NCI-H2227 treated with DMSO at 0.1 percent for 48 hours (cell line): ENCODE measurements at places on chromosomes 6 and 20.
A peak's percentile ranks its signal among the peaks of the same experiment; 100 is the strongest.

DNA sequence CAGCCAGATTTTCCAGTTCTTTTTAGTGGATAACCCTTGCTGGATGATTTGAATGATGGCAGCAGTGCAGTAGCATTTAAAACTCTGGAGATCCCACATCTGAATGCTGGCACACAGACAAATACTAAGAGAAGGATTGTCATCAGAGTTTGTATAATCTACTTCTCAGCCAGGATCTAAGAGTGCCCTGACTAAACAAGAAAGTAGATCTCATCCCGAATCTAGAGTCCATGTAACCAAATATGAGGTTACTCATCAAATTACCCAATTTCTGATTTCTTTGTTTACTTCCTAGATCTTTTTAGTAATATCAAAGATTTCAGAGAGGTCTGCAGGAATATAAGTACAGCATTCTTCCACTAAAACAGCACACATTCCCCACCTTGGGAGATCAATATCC, 7.8 kb downstream of the TMC2 start:
- no peak for DNase-seq

DNA sequence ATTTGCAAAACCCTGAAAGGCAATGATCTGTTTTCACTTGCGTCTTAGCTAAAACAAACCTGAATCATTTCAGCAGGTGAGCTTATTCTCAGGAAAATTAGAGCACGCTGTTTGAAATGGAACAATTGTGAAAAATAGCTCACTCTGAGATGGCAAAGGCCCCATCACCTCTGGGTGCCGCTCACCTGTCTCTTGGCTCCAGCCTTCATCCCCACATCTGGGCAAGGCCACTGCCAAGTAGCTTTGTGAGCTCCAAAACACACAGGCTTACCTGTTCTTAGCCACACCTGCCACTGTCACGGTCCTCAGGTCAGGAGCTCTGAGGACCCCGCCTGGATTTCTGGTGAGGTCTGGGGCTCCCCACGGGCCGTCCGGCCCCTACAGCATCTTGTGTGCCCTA, 66.7 kb downstream of the SMOC2 start:
- DNase-seq: no peak

DNA sequence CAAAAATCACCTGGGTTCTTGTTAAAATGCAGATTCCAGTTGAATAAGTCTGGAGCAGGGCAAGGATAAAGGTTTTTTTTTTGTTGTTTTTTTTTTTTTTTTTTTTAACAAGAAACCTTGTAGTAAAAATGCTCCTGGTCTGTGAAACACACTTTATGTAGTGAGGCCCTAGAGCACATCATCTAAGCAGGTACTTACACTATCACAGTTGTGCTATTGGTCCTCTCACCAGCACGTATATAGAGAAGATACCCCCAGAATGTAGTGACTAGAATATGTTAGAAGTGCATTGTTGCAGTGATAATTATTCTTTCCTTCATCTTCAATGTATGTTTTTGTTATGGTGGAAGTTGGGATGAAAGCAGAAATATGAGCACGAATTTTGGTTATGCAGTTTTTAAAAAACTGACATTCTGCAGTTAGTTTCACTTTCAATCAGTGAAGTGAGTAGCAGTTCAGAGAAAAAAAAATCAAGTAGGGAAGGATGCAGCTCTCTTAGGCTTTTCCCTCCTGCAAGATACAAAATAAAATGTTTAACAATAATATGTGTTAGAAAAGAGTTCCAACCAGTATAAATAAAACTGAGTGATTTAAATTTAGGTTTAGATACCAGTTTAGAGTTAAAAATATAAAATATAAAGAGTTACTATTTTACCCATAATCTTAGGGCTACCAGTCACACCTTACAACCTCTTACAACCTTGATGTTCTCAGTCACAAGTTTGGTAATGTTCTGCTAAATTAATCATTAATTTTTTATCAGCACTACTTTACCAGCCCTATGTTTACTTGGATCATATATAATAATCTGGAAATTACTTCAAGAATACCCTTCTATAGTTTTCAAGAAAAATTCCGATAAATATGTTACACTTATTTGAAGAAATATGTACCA, 9.2 kb upstream of the DEFB113 start:
- no peak for DNase-seq

GRCh38 chr20:9137001-9137400, 68.1 kb downstream of the PLCB4 start:
- DNase-seq: no peak

DNA sequence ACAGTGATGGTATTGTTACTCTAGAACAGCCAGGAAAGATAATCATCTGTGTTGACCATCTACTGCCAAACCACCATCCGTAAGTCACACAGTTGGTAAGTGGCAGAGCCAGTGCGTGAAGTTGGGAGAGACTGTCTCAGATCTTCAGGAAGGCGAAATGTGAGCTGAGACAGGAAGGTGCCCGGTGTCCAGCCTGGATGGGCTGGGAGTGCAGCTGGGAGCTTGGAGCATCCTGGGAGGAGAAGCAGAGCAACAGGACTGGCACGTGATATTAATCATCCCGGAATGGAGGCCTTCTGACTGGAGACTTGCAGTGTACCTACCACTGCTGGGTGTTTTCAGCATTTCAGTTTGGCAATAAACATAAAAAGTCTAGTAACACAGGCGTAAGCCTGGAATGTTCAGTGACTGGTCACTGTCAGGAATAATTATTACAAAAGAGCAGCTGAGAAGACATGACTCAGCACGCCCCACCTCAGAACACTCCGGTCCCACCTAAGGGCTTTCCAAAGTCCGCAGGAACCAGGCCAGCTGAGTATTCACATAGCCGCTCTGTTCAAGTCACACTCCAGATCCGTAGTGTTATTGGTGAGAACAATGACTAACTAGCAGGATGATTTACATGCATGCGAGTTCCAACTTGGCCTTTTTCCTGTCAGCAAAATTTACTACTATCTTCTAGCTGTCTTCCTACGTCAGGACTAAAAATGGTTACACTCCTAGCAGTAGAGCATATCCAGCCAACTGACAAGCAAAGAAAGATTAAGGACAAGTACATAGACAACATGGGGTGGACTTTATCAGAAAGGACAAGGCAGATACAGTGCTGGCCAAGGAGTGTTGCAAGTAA, 45.1 kb upstream of the PNRC1 start:
- DNase-seq: no peak

GRCh38 chr6:14286144-14286543, 168.6 kb downstream of the CD83 start:
- DNase-seq: no peak

GRCh38 chr6:163530406-163530805, 115.9 kb downstream of the QKI start:
- DNase-seq: no peak

GRCh38 chr20:44447827-44448419, 27.8 kb upstream of the TTPAL start:
- DNase-seq: no peak

- DNase-seq: no peak
Measured at GRCh38 chr6:130610303-130610702, 216.9 kb upstream of the SMLR1 start.

DNA sequence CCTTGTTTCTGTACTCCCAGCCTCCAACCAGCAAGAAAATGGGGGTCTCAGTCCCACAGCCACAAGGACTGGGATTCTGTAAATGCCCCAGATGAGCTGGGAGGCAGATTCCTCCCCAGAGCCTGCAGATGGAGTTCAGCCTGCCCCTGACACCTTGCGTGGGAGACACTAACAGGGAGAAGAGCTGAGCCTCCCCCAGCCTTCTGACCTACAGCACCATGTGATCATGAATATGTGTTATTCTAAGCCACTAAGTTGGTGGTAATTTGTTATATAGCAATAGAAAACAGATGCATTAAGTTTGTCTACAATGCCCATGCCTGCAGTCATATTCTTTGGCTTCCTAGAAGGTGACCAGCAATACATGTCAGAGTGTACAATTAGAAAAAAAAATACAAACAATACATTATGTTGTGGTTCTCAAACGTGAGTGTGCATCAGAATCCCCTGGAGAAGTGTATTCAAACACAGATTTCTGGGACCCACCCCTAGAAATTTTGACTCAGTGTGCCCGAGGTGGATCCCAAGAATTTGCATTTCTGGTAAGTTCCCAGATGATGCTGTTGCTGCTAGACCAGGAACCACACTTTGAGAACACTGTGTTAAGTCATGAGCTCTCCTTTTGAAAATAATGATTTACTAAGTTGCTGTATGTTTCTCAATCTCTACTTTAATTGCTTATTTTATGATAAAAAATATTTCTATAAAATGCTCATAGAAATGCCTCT, 39.9 kb downstream of the SLC22A3 start:
- DNase-seq: no peak

- no peak for DNase-seq
Measured at GRCh38 chr6:123117145-123117908, 121.3 kb downstream of the CLVS2 start.

DNA sequence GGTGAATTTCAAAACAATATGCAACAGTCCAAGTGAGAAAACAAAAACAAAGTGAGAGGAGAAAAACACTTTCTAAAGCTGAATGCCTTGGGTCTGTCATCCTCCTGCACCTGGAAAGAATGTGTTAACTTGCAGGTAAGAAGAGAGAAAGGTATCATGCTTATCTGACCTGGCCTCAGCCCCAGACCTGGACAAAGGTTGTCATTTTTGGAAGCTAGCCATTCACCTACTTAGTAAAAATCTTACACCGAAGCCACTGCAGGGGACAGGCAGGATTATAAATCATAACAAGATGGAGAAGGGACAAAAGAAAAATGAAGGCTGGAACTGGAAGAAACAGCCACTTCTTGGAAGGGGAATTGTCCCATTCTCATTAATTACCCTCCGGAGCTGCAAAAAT, 69.4 kb downstream of the GFOD1 start:
- DNase-seq: no peak

GRCh38 chr6:144477396-144477795, 192.3 kb downstream of the UTRN start:
- DNase-seq: no peak

DNA sequence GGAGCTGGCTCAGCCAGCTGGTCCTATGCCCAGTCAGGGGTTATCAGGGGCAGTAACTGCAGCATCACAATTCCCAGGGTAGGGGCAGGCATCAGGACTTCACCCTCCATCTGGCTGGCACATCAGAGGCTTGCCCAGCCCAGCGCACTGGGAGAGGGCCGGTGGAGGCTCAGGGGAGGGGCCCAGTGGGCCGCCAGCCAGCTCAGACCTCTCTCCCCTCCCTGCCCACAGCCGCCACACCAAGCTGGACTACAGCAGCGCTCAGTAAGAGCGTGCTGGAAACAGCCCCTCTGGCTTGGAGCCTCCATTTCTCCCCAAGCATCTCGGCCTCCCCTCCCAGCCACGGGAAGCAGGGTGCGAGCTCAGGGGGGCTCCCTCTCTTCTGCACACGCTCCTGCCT, 22.0 kb downstream of the ADA start:
- no peak for DNase-seq

- DNase-seq: no peak
Measured at GRCh38 chr6:9581155-9581554, 833.7 kb downstream of the TFAP2A start.

GRCh38 chr20:33724439-33725094, 4.5 kb upstream of the PXMP4 start:
- no peak for DNase-seq

GRCh38 chr20:41482647-41483552, 116.3 kb upstream of the EMILIN3 start:
- DNase-seq: no peak

DNA sequence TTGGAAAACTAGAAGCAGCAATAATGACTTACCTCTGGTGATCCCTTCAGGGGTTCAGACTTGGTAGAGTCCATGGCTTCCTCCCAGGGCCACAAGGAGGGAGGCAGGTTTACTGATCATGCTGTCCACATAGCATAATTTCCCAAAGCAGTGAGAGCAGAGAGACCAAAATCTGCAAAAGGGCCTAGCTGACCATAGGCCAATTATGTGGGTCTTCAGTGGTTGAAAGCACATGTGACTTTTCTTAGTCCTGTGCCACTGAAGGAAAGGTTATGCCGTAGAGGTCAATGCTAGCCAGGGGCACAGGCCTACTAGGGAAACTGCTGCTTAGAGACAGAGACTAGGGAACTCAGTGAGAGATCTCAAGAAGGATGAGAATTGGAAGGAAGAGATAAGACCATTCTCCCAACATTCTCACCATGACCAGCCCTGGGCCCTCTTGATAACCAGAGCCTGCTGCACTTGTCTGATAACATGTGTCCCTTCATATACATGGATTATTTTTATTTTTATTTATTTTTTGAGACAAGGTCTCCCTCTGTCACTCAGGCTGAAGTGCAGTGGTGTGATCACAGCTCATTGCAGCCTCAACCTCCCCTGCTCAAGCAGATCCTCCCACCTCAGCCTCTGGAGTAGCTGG, 2.0 kb upstream of the GTPBP2 start:
- DNase-seq: no peak

DNA sequence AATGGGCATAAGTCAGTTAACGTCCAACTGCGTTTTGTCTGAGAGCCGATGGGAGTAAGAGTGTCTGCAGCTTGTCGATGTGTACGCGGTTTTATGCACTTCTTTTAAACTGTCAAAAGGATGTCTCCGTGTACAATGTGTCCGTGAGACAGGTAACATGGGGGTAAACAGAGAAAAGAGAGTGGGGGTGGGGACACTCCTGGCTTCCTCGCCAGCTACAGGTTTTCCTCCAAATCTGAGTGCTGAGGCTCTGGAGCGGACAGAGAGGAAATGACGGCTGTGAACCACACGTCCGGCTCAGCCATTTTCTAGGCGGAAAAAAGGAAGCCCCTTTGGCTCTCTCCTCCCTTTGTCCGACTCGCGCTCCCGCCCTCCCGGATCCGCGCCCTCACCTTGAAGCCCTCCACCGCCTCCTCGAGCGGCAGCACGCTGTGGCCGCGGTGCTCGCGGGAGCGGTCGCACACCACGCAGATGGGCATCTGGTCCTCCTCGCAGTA, 916 bp downstream of the TRIM27 start:
- DNase-seq: peak; percentile 36

DNA sequence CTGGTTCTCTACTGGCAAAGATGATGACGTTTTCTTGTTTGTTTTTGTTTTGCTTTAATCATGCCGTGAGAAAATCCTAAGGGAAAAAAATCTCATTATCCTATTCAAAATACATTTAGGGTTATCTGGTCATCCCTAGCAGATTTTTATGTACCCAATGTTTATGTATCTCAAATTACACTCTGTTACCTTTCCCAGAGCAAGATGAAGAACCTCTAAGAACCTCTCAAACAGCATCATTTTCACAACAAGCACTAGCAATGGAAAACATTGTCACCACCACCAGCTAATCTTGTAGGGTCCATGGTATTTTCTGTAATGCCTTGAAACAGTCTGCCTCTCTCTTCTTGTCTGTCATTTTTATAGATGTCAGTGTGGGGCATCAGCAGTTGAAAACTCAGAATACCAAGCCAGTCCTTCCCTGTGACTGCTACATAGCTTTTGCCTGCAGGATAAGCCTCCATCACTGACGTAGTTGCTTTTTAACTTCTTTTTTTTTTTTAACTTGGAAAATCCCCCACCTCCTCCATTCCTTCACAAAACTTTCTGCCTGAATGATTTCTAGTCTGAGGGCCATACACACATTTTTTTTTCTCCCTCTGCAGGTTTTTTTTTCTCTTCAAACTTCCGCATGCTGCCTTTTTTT, 2.4 kb upstream of the SNAP25 start:
- no peak for DNase-seq

DNA sequence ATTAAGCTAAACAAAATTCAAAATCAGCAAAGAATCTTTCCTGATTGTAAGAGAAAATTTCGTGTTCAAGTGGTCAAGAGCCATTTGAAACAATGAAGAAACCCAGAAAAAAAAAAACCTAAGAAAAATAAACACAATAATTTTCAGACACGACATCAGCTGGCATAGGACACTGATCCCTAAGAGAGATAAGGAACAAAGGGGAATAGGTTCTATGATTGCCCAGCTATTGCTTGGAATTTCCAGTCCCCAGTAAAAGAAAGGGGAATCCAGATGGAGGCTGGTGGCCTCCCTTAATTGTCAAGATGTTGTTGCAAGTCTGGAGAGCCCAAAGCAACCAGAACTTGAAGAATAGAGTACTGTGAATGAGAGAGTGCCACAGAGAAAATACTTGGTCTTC, 48.5 kb downstream of the COL12A1 start:
- DNase-seq: no peak
